ENCODE measurements at places on chromosomes 7 and 10. TPM values are rescaled to one million over a fixed set of nuclear protein-coding genes. Genes with fewer than 3 reads are reported as not detected.

The HMX2 gene
- 0.35 TPM for total RNA-seq

The PSMG3 gene
- total RNA-seq = 63.0 TPM

The ANXA8L1 gene
- not detected for total RNA-seq

The GPR22 gene
- total RNA-seq = not detected

The OPN4 gene
- not detected for total RNA-seq

The METTL2B gene
- 44.3 TPM for total RNA-seq

The RTKN2 gene
- 14.5 TPM for total RNA-seq

Measured in H9 (cell line).